Pancreas (tissue), 10 donors: ENCODE measurements at places on chromosomes 2 and 18.

GRCh38 chr18:63207143-63207790, 112.3 kb downstream of the BCL2 start:
- no peak for DNase-seq

GRCh38 chr2:70728128-70728527, 39.9 kb downstream of the ADD2 start:
- no peak for DNase-seq

DNA sequence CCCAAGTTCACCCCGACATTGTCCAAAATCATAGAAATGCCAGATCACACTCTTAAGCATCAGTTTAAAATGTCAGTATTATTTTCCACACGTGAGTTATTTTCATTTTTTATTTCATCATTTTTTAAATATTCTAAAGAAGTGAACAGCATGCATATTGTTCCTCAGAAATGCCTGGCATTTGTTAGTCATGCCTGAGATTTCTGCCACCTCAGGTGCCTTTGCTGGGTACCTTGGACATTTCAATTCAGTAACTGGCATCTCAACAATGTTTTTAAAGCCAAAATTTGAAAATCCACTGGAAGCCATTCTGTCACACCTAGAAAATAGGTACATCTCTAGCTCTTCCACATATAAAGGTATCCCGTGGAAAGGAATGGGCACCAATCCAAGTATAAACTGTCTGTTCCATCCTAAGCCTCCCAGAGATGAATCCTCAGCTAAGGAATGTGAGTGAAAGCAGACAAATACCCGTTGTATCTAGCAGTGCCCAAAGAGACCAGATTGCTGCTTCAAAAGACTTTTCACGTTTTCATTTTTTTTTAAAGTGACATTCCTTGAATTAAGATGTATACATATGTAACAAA, 159.8 kb downstream of the ZNF385B start:
- DNase-seq, result no peak

DNA sequence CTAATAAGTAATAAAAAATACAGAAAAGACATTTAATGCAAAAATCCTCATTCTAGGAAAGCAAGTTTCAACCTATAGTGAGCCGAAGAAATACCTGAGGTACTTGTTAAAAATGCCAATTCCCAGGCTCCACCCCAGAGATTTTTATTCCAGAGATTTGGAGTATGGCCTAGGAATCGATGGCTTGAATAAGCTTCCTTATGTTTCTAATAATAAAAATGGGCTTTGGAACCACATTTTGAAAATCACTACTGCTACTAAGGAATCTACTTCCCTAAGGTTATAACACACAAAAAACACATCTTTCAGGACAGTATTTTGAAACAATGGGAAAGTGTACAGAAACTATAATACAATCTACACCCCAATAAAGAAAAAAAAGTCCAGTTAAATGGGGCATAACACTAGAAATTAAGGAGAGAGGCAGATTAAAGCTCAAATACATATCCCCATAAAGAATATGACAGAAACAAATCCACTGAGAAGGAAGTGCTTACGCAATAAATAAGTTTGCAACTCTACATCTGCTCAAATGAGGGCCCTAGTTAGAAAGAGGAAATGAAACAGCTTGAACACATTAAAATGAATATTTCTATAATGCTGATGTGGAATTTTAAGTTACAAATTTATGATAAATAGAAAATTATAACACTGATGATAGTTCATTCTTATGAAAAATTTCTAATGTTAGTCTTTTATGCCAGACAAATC, 103.7 kb downstream of the EPB41L3 start:
- no peak for DNase-seq

GRCh38 chr2:220296174-220296573, 668.7 kb downstream of the SLC4A3 start:
- no peak for DNase-seq

DNA sequence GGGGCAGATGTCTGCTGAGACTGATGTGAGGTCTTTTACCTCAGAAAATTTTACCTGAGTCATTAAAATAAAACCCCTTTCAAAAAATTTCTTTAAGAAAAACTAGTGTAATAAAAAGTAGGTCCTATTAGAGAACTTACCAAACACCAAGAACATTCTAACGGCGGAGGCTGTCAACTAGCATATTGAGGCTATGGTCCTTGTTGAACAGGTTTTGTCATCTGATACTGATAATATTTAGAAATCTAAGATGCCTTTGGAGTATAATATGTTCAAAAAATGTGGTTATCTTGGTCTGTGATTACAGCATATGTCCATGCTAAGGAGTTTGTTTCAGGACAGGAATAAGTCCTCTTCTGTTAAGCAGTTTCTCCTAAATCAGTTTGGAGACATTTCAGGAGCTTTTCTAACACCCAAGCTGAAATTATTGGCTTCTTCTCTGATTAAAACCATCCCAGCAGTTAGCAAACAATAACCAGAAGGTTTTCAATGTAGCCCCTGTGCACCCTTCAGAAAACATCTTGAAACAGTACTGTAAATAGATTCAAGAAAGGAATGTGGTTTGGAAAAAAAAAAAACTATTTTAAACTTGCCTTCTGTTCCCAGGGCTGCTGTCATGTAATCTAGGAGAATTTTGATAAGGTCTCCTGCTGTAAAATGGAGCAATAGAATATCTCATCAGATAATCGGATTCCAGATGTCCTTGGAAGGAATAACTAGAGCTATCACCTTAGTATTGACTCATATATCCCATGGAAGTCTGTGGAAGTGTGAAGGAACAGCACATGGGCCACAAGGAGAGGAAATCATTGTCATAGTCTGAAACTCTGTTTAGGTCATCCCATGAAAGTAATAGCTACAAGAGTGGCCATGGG, 58.7 kb upstream of the B3GNT2 start:
- no peak for DNase-seq

DNA sequence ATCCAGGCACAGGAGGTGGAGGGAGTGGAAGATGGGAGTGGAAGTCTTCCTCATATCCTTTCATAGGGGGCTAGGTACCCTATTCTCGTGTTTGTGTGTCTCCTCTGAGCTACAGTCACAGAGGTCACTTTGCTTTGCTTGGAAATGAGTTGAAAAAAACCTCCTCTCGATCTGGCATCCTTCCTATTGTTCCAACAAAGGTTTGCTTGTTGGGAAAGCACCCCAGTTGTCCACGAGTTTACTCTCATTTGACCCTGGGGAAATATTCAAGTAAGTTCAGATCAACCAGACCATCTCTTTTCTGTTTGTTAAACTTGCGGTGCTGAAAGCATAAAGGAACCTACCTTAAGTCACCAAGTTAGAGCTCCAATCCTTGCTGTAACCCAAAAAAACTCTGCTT, 59.3 kb downstream of the ARHGEF33 start:
- DNase-seq, result no peak

- DNase-seq, result no peak
Measured at GRCh38 chr2:173404841-173405750, 50.4 kb downstream of the CDCA7 start.

DNA sequence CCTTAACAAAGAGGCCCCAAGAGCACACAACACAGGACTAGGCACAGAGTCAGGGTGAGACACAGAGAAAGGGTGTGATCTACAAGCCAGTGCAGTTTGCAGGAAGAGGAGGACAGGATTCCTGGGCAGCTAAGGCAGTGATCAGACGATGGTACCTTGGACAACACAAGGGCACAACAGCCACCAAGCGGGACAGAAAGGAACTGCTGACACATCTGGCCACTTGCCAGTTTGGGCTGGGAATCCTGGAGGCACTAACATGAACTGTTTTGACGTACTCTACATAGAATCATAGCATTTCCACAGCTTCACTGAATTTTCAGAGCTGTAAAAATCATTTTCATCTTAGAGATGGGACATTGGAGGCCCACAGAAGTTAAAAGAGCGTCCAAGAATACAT, 221.5 kb upstream of the SLC35G4 start:
- DNase-seq, result peak; percentile 79

- DNase-seq, result no peak
Measured at GRCh38 chr2:122858813-122859212, 1103.4 kb downstream of the TSN start.

DNA sequence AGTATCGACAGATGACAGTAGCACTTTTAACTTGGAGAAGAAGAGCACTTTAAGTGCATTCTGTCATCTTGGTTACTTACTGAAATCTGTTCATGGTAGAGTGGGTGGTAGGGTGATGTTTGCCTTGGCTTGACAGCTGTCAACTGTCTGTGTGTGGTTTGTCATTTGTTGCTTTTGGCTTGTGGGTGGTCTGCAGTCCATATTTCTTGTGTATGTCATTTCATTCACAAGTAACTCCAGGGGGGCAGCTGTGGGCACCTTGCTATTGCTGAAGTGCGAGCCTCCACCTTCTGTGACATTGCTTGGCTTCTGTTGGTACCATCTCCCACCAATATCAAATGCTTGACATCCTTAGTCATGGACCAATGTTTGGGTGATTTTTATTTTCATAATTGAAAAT, 311.6 kb upstream of the NRP2 start:
- no peak for DNase-seq

DNA sequence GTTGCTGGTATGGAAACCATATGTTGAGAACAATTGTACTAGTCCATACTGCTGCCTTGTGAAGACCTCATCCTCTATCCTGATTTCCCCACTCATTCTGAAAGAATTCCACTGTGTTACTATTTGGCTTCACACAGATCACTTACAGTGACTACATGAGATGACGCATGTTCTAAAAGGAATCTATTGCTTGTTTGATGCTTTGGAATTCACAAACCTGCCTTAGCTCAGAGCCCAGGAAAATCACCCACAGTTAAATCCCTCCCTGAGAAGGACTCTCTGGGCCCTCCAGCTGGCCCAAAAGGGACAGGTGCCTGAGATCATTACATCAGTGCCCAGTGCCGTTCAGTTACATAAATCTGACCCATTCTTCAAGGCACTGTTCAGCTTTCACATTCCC, 45.3 kb downstream of the KLHL29 start:
- no peak for DNase-seq

- DNase-seq, result no peak
Measured at GRCh38 chr2:204008352-204008751, 71.8 kb downstream of the ICOS start.

- DNase-seq, result no peak
Measured at GRCh38 chr2:6352247-6352646, 513.5 kb downstream of the CMPK2 start.

- DNase-seq, result no peak
Measured at GRCh38 chr2:126719833-126720351, 63.9 kb downstream of the GYPC start.

GRCh38 chr2:53609551-53609950, 158.1 kb upstream of the CHAC2 start:
- no peak for DNase-seq

GRCh38 chr18:73679941-73680712, 467.5 kb downstream of the FBXO15 start:
- DNase-seq, result no peak

DNA sequence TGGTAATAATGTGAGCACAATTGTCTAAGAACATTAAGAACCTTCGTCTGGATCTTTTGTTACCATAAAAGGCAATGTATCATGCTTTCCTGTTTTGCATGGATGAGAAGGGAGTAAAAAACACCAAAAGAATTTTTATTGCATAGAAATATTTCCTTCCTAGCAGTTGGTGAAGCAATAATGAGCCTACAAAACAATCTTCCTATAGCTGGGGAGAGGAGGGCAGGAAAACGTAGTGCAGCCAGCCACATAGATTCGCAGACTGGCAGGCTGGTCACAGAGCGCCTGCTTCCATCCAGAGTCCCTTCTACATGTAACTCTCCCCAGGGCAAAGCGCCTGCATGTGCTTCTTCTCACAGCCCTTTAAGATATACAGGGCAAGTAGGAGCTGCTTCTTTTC, 190.4 kb downstream of the BABAM2 start:
- no peak for DNase-seq

GRCh38 chr2:187158452-187158851, 289.6 kb downstream of the CALCRL start:
- DNase-seq, result no peak

- DNase-seq, result no peak
Measured at GRCh38 chr18:37247497-37248161, 318.0 kb downstream of the CELF4 start.

GRCh38 chr18:46542545-46542944, 114.5 kb downstream of the LOXHD1 start:
- no peak for DNase-seq

- no peak for DNase-seq
Measured at GRCh38 chr2:28930205-28930604, 35.7 kb downstream of the WDR43 start.

GRCh38 chr2:147572622-147573021, 272.2 kb upstream of the ACVR2A start:
- no peak for DNase-seq

DNA sequence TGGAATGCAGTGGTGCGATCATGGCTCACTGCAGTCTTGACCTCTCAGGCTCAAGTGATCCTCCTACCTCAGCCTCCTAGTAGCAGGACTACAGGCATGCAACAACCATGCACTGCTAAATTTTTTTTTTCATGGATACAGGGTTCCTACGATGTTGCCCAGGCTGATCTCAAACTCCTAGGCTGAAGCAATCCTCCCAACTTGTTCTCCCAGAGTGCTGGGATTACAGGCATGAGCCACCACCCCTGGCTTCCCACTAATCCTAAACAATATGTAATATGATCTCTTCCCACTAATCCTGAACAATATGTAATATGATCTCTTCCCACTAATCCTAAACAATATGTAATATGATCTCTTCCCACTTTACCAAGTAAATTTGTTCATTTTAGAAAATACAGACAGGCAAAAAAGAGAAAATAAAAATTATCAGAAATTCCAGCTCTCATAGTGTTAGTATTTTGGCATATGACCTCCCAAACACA, 33.7 kb upstream of the C18orf32 start:
- DNase-seq, result no peak

- no peak for DNase-seq
Measured at GRCh38 chr2:158079672-158080071, 22.0 kb upstream of the UPP2 start.

DNA sequence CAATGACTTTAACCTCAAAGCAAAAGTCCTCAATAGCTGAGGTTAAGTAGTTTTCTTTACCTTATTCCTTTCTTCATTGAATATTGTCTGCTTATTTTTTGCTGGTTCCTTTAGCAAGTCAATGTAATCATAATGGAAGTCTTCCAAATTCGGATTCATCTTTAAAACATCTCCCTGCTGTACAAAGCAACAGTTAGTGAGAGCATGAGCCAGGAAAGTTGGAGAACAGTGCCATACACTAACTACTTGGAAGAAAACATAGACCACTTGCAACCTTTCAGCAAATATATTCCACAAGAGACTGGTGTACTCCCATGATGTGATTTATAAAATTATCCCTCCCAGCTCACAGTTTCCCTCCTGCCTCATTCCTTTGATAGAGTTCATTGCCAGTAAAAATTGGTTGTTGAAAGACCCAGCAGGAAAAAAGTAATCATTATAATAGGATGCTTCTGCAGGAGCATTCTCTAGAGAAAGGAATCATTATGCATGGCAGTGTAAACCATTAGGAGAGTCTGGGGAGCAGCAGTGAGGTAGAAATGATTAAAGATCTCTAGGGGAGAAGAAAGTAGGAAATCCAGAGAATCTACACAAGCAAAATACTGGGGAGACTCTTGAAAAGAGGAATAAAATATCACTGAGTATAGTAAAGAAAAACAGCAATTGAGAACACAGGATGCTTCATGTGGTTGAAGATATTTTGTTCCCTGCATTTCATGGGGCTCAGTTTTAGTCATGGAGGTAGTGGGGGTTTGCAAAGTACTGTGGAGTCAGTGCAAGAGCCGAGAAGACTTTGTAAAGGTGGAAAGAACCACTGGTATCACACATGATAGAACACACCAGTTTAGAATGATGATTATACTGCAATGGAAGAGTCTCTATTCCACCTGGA, 38.6 kb upstream of the TTN start:
- no peak for DNase-seq

- no peak for DNase-seq
Measured at GRCh38 chr2:43009448-43009847, 217.0 kb downstream of the ZFP36L2 start.
